ENCODE measurements at places on chromosomes 2 and 18. TPM values are rescaled to one million over a fixed set of nuclear protein-coding genes. Genes with fewer than 3 reads are reported as not detected.

SLC38A11 gene
- total RNA-seq, result 2.1 TPM

NR4A2 gene
- 7.8 TPM for total RNA-seq

- no peak for DNase-seq
These were observed 131.0 kb upstream of the CHAC2 start for GRCh38 chr2:53636596-53636995.

DNA sequence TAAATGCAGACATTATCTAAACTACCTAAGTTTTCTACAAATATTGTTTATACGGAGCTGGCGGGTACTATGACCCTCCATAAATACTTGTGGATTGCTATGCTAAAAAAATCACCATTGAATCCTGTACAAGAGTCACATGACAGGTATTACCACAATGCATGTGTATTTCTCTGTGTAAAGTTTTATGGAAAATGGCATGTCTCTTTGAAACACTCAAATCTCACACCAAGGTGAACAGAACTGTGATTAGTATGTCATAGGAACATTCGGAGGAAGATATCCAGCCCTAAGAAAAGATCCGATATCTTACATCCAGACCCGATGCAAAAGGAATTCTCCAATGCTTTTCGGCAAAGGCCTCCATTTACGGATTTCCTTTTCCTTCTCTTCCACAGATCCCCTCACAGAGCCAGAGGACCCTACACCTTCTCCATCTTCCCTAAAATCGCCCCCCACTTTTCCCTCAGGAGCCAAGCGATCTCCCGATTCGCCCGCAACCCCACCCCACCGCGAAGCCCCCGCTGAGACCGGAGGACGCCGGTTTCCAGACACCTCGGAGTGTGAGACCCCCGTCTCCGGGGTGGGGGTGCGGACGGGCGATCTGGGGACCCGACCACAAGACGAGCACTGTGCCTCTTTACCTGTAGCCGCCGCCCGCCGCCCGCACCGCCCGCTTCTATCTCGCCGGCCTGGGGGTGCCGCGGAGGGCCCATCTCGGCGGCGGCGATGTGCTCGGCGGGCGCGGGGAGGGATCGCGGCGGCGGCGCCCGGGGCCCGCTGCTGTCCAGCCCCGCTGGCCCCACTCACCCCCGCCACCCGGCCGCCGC, 1.2 kb downstream of the SAP130 start:
- DNase-seq, result no peak

GRCh38 chr18:11994703-11995444, 13.6 kb downstream of the IMPA2 start:
- DNase-seq, result peak; percentile 50

DNA sequence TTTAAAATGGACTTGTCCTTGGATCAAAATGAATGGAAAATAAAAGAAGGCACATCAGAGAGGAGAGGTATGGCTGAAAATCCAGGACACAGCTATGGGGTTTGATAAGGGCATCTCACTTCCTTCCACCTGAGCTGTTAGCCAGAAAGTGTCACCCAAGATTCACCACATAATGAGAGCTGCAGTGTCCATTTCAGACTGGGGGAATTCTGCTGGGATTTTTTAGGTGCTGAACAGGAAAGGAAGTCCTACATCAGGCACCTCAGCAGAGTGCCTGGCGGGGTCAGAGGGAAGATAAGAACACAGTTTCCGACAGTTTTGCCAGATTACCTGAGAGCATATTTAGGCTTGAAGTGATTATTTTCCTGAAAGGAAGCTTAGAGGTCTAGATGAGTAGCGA, 187.6 kb upstream of the HNMT start:
- DNase-seq, result no peak
